Inflammatory macrophage (primary cell): ENCODE measurements at places on chromosomes 13 and 19.

- no peak for DNase-seq
Measured at GRCh38 chr13:30303269-30303668, 4.1 kb downstream of the KATNAL1 start.

GRCh38 chr13:93199856-93200255 is 26.8 kb upstream of the GPC6 start:
- no peak for DNase-seq

DNA sequence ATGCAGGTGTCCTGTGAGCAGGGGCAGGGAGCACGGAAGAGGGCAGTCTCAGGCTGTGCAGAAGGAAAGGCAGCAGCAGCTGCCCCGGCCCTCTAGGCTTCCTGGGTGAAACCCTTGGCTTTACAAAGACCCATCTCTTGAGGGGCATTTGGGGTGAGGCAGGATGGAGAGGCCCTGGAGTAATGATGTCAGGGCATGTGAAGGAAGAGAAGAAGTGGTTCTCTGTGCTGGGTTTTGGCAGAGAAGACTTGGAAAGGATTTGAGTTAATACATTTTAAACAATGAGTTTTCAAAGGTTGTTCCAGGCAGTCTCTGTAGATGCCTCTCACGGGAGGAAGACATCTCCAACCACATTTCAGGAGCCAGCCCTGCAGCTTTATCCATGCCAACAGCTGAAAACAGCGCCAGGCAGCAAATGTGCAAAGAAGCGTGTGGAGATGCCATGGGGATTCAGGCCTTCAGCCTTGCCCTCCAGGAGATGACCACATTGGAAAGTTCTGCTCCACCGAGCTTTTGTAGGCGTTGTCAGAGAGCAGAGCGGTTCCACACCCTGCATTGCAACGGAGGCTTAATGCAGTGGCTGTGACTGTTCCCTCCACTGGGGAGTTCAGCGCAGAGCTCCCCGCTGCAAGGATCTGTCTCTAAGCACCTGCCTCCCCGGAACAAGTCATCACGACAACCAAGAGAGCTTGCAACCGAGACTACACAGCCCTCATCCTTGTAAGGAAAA is 322.8 kb downstream of the UQCRFS1 start:
- no peak for DNase-seq

GRCh38 chr13:106367361-106367971 is 168.0 kb downstream of the EFNB2 start:
- DNase-seq = no peak

GRCh38 chr13:23377579-23377978 is 55.9 kb downstream of the SACS start:
- DNase-seq = no peak

DNA sequence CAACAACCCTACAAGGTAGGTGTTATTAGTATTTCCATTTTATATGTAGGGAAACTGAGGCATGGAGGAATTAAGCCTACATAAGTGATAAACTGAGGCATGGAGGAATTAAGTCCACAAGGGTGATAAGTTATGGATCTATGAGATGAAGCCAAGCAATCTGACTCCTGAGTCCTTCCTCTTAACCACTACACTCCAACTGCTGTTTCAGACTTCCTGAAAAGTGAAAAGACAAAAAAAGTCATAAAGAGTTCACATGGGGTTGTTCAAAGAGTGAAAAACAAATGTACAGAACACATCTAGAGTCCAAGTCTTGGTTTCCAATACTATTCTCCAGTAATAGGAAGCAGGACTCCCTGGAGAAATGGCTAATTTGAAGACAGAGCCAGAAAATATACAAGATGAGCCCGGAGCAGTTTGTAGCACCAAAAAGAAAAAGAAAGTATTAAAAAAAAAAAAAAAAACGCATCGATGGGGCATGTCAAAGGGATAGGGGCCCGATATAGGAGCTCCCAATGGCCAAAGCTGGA is 12.1 kb downstream of the CRYL1 start:
- DNase-seq = no peak

GRCh38 chr13:48156466-48156865 is 61.6 kb upstream of the MED4 start:
- DNase-seq = no peak

DNA sequence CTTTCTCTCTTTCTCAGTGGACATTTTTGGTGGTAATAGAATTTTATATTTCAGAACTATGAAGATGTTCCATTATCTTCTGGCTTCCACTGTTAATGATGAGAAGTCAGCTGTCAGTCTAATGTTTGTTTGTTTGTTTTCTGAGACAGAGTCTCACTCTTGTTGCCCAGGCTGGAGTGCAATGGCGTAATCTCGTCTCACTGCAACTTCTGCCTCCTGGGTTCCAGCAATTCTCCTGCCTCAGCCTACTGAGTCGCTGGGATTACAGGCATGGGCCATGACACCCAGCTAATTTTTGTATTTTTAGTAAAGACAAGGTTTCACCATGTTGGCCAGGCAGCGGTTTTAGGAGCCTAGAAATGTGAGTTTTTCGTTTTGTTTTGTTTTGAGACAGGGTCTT is 4.7 kb downstream of the ZNF317 start:
- peak; percentile 13 for DNase-seq

DNA sequence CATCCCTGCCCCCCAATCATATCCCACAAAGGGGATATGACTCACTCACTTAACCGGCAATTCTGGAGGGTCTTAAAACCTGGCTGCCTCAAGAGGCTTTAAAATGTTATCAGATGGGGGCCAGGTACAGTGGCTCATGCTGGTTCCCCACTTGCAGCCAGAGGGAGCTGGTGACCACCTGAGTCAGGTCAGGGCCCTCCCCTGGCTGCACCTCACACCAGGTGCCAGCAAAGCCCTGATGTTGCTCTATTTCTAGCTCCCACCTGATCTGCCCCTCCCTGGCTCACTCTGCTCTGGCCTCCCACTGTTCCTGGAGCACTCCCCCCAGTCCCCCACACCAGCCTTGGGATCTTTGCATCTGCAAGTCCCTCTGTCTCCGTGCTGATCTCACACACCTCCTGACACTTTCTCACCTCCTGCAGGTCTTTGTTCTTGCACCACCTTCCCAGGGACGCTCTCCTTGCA is 14.2 kb downstream of the HPN start:
- no peak for DNase-seq

GRCh38 chr19:8168537-8168936 is 19.1 kb upstream of the FBN3 start:
- no peak for DNase-seq

GRCh38 chr13:74325106-74325505 is 190.9 kb upstream of the KLF12 start:
- no peak for DNase-seq

GRCh38 chr13:31072041-31072440 is 89.7 kb downstream of the HSPH1 start:
- no peak for DNase-seq

DNA sequence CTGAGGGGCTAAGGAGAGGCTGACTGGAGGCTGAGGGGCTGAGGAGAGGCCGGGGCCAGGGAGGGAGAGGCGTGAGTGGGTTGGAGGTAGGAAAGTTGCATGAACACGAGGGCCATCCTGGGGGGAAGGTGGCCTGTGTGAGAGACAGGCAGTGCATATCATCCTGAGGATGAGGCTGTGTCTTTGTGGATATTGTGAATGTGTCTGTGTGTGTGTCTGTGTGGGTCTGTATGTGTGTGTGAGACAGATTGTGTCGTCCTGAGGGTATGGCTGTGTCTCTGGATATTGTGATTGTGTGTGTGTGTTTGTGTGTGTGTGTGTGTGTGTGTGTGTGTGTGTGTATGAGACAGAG is 422 bp downstream of the ZNF71 start:
- DNase-seq = no peak

GRCh38 chr19:1112268-1113029 is 8.7 kb downstream of the GPX4 start:
- DNase-seq = no peak

DNA sequence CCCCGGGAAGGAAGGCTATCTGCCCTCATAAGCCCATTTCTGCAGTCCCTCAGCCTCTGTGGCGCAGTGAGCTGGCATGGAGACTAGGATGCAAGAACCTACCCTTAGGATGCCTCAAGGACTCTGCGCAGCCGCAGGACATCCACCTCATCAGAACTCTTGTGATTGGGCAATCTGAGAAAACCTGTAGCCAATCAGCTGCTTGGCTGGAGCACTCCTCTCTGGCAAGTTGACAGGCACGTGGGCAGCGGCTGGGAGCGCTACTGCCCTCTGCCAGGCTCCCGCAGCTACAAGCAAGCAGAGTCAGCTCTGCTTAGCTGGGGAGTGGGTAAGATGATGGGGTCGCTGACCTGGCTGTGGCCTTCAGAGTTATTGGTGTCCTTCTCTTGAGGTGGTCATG is 1.5 kb upstream of the ECSIT start:
- peak; percentile 74 for DNase-seq

DNA sequence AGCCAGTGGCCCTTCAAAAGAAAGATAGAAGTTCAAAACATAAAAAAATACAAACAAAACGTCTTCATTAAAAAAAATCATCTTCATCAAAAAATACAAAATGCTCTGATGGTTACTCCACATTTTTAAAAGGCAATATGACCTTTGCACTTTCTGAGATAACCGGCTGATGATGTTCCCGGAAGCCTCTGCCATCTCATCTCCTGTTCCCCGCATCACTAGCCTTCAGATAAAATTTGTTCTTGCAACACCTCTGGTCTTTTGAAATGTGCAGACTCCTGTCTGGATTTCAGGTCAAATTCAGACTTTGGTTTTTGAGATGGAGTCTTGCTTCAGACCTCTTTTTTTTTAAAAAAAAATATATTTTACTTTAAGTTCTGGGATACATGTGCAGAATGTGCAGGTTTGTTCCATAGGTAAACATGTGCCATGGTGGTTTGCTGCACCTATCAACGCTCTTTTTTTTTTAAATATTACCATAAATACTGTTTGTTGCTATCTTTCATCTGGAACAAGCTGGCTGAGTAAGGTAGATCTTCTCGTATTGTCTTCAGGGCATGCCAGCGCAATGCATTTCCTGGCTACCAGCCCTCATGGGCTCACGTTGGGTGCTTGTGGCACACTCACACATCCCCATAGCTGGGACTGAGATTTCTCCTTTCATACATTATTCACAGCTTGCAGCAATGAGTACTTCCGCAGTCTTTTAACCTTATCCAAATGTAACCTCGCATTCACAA is 418.9 kb upstream of the ARGLU1 start:
- no peak for DNase-seq

DNA sequence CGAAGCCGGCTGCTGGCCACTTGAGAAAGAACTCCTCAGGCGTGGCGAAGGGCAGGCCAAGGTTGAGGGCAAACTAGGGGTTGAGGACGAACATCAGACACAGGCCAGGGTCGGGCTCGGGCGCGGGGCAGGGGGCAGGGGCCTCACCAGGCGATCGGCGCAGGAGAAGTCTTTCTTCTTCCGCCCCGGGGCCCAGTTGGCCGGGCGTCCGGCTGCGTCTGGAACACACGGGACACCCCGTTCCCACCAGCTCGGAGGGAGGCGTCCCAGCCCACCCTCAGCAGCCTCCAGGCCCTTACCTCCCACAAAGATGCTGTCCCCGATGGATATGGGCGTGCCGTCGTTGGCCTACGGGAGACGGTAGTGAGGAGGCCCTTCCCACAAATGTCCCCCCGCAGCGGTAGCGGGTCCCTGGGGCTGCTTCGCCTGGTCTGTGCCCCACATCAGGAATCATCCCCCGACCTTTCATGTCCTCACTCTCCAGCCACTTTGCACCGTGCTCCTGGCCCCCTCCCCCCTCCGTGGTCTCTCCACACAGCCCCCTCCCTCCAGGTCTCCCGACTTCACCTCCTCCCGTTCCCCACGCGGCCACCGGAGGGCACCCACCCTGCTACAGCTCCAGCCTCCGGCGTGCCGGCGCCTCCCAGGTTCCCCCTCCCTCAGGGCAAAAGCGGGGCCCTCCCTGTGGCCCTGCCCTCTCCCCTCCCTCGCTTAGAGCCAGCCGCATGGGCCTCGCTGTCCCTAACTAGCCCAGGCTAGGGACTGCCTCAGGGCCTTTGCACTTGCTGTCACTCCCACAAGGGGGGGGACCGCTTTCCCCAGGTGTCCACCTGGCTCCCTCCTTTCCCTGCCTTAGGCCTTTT is 4.8 kb downstream of the PNKP start:
- DNase-seq = no peak

GRCh38 chr13:82627183-82627582 is 1255.1 kb downstream of the SLITRK1 start:
- no peak for DNase-seq

- no peak for DNase-seq
Measured at GRCh38 chr19:18344582-18344950, 4.2 kb downstream of the PGPEP1 start.

GRCh38 chr19:18191640-18192062 is 1.4 kb upstream of the MPV17L2 start:
- no peak for DNase-seq

DNA sequence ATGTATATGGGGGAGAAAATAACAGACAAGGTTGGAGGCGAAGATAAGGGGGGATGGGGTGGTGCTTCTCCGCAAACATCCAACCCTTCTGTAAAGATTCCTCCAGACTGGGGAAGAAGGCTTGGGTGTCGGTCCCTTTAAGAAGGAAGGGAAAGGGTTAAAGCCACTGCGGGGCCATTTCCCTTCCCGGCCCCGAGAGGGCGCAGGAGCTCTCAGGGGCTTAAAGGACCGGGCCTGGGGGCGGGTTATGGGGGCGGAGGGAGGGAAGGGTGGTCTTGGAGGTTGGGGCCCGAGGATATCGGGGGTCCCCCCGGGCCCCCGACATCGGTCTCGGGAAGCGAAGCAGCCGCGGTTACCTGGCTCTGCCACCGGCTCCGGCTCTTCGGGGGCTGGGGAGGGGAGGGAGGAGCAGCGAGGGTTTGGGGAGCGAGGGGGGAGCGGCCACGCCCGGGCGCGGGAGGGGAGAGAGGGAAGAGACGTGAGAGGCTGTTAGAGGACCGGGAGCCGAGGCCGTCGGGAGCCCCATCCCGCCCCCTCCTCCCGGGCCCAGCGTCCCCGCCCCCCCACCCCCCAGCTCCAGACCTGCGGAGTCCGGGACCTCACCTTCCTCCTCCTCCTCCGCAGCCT is 2.8 kb downstream of the TNNT1 start:
- peak; percentile 29 for DNase-seq

DNA sequence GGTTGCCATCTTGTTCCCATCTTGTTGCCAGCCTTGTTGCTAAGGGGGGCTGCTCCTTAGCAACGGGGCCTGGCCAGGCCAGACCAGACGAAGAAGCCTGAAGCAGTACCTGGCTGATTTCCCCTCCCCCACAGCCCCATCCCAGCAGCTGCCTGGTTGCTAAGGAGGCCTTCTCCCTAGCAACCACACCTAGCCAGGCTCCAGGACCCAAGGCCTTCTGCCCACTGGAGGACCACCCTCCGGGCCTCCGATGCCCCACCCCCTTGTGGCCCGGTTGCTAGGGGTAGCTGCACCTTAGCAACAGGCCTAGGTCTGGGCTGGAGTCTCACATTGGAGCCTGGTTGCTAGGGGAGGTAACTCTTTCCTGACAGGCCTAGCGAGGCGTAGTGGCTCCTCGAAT is 3.9 kb downstream of the PRRG2 start:
- DNase-seq = no peak
